ENCODE measurements at places on chromosomes 5 and 9. TPM values are rescaled to one million over a fixed set of nuclear protein-coding genes. Genes with fewer than 3 reads are reported as not detected.

The CDH9 gene
- total RNA-seq: not detected

DNA sequence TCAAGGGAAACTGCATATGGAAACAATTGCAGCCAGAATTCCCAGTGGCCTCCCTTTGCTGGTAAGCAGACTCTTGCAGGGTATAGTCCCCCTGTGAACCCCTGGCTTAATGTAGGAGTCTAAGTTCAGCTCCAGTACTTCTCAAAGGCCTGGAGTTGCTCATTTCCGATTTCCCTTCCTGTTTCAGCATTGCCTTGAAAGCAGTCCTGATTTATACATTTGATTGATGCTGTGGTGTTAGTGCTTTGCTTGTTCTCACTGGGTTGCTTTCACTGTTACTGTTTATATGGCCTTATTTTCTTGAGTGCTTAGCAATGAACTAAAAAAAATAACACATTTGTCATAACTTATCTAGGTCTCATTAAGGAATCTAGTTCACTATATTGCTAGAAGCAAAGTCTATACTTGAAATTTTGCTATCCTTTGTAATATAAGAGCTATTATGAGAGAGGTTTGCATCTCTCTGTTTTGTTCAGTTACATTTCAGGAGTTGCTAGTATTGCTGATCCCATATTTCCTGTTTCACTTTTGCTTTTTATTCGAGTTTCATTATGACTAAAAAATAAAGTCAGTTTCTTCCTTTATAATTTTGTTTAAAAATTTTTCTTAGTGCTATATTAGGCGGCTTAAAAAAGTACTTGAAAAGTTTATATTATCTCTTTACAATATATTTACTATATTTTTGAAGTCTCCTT lies 122.4 kb upstream of the NMUR2 start:
- no peak for DNase-seq

The LAMC3 gene
- 0.32 TPM for total RNA-seq

DNA sequence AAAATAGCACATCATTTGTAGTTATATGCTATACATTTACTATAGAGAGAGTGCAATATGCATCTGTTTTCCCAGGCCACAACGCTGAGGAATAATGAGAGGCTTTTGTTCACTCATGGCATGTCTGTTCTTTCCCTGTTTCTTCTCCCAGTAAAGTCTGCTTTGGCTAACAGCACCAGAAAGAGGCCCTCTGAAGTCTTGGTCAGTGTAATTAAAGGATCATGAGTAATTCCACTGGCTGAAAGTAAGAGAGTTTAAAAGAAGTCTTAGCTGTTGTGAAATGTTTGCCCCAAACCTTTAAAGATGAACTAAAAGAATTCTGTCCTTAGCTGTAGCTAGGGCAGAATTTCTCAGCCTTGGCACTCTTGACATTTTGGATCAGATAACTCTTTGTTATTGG lies 228.8 kb downstream of the TLE4 start:
- DNase-seq: no peak

DNA sequence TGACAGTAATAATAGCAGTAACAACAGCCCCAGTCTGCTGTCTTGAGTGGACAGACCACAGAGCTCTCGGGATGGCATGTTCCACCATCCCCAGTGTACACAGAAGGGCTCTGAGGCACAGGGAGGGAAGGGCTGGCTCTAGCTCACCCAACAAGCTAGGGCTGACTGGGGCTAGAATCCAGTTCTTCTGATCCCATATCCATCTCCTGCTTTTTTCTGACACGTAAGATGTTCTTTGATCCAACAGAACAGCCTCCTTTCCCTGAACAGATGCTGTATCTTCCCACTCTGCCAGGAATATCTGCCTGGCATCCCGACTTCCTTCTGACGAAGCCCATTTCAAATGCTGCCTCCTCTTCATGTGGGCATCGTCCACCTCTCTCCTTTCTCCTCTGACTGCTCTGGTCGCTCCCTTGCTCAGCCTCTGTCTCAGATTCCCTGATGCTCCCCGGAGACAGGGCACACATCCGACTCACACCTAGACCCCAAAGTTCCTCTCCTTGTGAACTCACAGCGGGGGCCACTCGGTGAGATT lies 43.6 kb upstream of the CLK4 start:
- no peak for DNase-seq

DNA sequence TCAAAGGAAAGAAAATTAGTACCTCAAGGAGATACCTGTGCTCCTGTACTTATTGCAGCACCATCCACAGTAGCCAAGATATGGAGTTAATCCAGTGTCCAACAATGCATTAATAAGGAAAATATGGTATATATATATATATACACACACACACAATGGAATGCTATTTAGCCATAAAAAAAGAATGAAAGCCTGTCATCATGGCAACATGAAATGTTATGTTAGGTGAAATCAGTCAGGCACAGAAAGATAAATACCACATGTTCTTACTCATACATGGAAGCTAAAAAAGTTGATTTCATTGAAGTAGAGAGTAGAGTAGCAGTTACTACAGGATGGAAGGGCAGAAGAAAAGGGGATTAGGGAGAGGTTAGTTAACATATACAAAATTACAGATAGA lies 601.5 kb downstream of the ANXA1 start:
- DNase-seq: no peak

The CCNJL gene
- not detected for total RNA-seq
